ENCODE measurements at places on chromosomes 7 and 10. TPM values are rescaled to one million over a fixed set of nuclear protein-coding genes. Genes with fewer than 3 reads are reported as not detected.

GRCh38 chr10:71648254-71648932, 71.2 kb downstream of the C10orf105 start:
- peak; percentile 29 for DNase-seq

DNA sequence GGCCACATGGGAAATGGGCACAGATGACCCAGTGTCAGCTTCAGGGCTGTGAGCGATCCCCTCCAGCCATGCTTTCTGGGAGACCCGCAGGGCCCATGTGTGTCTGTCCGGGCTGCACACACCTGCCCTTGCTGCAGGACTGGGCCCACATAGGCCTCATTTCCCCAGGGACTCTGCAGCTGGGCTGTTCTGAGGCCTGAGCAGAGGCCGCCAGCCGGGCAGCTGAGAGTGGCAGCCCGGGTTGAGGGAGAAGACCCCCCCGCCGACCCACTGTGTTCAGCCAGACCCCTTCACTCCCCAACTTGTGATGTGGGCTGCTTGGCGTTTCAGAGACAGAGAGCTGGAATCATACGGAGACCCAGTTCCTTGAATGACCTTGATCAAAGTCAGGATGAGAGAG, 50.1 kb upstream of the DPYSL4 start:
- no peak for DNase-seq

DNA sequence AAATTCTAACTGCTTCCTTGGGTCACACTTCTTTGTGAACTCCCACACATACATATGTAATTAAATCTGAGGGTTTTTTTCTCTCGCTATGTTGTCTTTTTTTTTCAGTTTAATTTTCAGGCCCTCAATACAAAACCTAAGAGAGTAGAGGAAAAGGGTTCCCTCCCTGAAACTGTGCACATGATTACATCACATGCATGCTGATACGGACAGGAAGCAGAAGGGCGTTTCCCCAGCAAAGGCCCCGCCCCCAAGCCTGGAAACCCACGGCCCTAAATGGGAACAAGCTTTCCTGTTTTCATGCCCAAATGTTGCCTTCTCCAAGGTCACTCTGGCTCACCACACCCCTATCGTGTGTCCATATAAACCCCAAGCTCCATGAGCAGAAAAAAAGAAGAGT, 115.4 kb downstream of the TEX36 start:
- no peak for DNase-seq

GRCh38 chr10:18140149-18140956, at the start of gene CACNB2:
CACNB2 (plus strand) TSS chr10:18140424.
- DNase-seq = peak; percentile 84

DNA sequence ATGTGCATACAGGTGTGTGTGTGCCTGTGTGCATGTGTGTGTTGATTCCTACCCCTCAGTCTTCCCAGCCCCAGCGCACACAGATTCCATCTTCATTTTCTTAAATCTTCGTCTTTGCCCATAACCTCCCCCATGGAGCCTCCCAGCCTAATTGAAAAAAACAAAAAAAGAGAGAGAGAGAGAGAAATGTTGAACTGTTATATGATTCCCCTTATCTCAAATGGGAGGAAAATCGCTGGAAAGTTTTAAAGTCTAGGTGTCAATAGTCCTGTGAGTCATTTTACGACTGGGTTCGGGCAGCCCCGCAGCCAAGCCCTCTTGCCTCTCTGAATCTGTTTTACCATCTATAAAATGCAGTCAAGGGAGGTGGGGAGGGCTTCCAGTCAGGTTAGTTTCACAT, 60.9 kb downstream of the SPOCK2 start:
- no peak for DNase-seq

DNA sequence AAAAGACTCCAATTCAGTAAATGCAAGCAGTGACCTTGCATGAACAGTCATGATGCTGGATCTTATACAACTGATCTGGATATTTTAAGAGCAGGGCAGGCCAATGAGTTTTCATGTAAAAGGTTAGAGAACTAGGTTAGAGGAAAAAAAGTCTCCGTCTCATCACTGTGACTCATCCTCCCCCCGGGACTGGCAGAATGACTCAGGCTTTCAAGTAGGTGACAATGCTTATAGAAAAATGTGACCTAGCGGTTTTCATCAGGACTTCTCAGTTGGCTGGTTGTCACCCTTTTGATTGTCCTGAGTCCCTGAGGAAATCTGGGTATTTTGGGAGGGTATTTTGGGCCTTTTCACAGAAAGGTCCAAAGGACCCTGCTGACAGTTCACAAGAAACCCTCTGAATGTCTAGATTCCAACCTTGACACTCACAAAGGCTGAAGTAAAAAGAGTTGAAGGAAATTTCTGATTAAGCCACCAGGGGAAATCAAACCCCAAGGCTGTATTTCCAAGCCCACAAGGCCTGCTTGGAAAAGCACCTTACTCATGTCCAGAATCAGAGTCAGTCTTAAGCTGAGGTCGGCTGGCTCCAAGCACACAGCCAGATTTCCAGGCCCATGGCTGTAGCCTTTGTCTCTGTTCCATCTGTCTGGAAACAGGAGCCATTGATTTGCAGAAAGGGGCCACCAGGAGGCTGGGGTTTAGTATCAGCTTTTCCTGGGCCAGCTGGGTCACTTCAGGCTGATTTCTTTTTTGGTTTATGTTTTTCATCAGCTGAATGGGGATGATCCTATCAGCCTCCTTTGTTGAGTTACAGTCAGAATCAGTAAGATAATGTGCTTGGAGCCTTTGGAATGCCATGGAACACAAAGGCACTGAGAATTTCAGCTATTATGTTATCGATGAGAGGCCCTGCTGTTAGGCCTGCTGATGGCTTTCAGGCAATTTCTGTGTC, 226.4 kb upstream of the HABP2 start:
- DNase-seq = no peak

DNA sequence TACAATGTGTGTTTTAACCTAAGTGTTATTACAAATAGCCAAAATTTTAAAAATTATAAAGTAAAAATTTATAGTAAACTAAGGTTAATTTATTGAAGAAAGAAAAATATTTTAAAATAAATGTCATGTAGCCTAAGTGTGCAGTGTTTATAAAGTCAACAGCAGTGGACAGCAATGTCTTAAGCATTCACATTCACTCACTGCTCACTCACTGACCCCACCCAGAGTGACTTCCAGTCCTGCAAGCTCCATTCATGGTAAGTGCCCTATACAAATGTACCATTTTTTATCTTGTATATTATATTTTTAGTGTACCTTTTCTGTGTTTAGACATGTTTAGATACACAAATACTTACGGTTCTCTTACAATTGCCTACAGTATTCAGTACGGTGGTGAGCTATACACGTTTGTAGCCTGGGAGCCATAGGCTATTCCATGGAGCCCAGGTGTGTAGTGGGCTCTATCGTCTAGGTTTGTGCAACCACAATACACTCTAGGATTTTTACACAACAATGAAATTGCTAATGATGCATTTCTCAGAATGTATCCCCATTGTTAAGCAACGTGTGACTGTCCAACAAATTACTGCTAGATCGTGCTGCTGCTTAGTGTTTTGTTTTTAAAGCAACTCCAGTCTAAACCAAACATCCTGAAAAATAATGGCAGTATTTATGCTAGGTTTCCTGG, 108.9 kb upstream of the NAMPT start:
- no peak for DNase-seq

GRCh38 chr10:11742779-11743298, 657 bp downstream of the ECHDC3 start:
- no peak for DNase-seq

- DNase-seq = peak; percentile 23
Observed at GRCh38 chr7:81457852-81458522, 311.9 kb downstream of the HGF start.

- DNase-seq = no peak
Observed at GRCh38 chr10:47406870-47407691, 23.0 kb upstream of the ZNF488 start.

- DNase-seq = no peak
Observed at GRCh38 chr7:2862831-2863361, 18.8 kb upstream of the GNA12 start.

DNA sequence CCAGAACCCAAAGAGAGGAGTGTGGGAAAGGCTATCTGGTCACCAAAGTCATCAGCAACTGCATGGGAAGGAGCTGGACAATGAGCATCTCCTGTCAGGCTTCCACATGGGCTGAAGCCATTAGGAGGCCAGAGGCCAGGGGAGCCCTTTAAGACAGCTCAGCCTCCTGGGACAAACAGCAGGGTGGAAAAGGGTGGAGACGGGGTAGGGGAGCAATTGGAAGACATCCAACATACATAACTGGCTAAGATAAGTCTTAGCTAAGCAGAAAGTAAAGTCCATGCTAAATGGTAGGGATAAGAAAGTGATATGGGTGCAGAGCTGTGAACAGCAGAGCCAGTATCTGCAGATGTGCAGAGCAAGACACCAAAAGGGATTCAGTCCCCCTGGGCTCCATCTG, 1.5 kb upstream of the OAT start:
- DNase-seq = no peak

GRCh38 chr10:102133373-102134195, 744 bp downstream of the PPRC1 start:
- DNase-seq = peak; percentile 63

DNA sequence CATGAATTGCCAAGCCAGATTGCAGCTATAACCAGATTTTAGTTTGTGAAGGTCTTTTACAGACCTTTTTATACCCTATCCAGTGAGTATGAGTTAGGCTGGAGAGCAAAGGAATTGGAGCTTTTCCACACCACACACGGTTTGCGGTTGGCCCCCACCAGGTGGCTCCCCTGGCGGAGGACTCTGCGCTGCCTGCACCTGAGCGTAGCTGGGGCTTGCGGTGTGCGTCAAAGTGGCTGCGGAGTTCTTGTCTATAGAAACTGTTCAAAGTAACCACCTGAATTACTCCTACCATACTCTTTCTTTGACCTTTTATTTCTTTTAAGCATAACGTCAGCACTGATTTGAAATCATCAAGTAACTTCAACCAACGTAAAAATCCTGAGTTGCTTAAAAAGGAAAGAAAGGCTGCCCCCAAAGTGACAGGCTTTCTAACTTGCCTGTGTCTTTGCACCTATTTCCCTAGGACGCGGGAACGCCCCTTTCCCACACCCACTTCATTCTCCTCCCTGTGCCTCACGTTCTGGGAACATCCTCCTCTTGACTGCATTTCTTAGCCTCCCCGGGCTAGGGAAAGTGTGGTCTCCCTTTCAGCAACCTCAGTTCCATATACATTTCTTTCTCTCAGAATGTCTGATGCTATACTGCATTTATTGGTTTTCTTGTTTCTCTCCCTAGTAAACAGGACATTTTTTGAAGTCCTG, 47.6 kb upstream of the TMEM72 start:
- no peak for DNase-seq

DNA sequence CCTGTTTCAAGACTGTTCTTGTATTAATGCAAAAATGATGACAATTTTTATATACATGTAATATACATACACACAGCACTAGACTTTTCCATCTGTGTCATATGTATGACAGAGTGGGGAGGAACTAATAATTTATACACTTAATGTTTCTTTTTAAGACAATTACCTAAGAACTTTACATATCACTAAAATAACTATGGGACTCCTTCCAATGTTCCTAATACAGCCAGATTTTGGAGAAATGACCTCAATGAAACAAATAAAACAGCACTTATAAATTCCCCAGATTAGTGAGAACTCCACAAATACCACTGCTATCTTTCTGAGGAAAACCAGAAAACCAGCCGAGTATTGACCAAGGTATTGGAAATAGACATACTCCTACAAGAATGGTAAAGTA, 199.4 kb downstream of the ELMO1 start:
- no peak for DNase-seq

- DNase-seq = no peak
Observed at GRCh38 chr7:140084142-140084655, 21.4 kb upstream of the PARP12 start.

- no peak for DNase-seq
Observed at GRCh38 chr10:71272056-71272771, 46.8 kb upstream of the SLC29A3 start.

DNA sequence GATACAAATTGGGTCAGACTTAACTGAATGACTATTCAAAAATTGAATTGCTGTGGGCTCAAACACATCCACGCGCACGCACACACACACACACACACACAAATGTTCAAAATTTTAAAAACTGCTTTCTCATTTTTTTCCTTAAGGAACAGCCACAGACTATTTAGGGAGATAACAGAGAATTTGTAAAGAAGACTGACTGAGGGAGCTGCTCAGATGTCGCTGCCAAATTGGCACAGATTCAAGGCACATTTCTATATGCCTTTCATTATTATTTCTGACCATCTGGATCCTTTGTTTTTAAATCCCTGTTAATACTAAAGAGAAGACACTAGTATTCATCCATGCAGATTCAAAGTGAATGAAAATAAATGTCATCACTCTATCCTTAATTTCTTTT, 154.8 kb downstream of the DGKB start:
- DNase-seq = peak; percentile 23

DNA sequence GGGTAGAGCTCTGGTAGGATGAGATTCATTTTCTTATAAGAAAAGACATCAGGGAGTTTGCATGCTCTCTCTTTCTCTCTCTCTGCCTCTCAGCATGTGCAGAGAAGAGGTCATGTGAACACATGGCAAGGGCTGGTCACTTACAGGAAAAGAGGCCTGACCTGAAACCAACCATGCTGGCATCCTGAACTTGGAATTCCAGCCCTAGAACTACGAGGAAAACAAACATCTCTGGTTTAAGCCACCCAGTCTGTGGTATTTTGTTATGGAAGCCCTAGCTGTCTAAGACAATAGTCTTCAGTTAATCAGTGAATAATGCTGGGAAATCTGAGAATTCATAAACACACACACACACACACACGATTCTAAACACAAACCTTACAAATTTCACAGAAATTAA, 1104.2 kb upstream of the LRRN3 start:
- no peak for DNase-seq

- DNase-seq = no peak
Observed at GRCh38 chr7:150801946-150802771, 1.6 kb downstream of the TMEM176A start.

- no peak for DNase-seq
Observed at GRCh38 chr7:30683816-30684215, 1.6 kb upstream of the CRHR2 start.

The CTNNA3 gene
- polyA plus RNA-seq = 7.5 TPM

The SFXN2 gene
- polyA plus RNA-seq = 7.5 TPM

The EVX1 gene
- not detected for polyA plus RNA-seq

The LGI1 gene
- 34.3 TPM for polyA plus RNA-seq

The SCIN gene
- 0.80 TPM for polyA plus RNA-seq

The FAM180A gene
- polyA plus RNA-seq = not detected

The ACHE gene
- 82.8 TPM for polyA plus RNA-seq

The MMP21 gene
- polyA plus RNA-seq = 0.27 TPM

The POMZP3 gene
- 13.2 TPM for polyA plus RNA-seq

The LRRC17 gene
- polyA plus RNA-seq = 26.4 TPM

The HECW1 gene
- 0.14 TPM for polyA plus RNA-seq

The IMPDH1 gene
- polyA plus RNA-seq = 23.2 TPM

The PRR15 gene
- polyA plus RNA-seq = not detected
